Prostate gland (tissue), 2 donors: ENCODE measurements at places on chromosomes 1 and 21.

GRCh38 chr1:204222764-204223055, 8.9 kb upstream of the GOLT1A start:
- no peaks in the 10 kb centered on the region for H3K36me3 ChIP-seq
- H3K27me3 ChIP-seq, result no peaks in the 10 kb centered on the region
- no peak overlapping the region for H3K27ac ChIP-seq
- peaks cover 9% of the 10 kb centered on the region for H3K4me1 ChIP-seq
- H3K4me3 ChIP-seq, result no peak overlapping the region

DNA sequence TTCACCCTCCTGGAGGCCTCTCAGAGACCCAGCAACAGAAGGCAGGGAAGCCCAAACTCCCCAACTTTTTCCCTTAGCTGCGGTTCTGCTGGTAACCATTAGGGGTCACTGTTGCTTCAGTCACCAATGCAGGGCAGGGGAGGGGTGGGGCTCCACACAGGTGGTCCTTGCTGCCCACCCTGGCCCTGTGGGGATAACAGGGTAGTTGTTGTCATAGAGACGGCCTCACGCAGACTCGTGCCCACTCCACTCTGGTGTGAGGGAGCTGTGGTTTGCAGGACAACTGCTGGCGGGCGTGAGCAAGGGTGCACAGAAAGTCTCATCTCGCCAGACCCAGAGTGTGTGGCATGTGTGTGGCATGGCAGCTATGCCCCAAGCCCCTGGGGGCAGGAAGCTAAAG, 19.9 kb downstream of the INSRR start:
- H3K36me3 ChIP-seq, result no peaks in the 10 kb centered on the region
- no peak for DNase-seq
- H3K4me1 ChIP-seq, result no peaks in the 10 kb centered on the region
- H3K27me3 ChIP-seq, result peaks cover 3% of the 10 kb centered on the region
- no peak overlapping the region for H3K27ac ChIP-seq
- H3K4me3 ChIP-seq, result no peak overlapping the region

DNA sequence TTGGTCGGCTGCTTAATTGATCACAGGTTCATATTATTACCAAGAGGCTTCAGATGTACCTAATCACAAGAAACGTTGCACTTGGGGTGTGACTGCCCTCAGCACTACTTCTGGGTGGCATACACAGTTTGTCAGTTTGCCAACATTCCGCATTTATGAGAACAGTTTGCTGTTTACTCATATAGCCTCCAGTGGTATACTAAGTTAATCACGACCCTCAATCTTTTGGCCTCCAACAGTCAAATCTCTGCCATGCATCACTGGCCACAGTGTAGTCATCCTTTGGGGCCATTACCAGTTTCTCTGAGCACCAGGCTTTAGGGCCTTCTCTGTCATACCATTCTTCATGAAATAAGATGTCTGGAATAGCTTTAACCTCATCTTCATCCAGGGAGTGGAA, 62.8 kb upstream of the BCL9 start:
- H3K27ac ChIP-seq, result no peak overlapping the region
- no peaks in the 10 kb centered on the region for H3K4me1 ChIP-seq
- no peak overlapping the region for H3K4me3 ChIP-seq
- H3K36me3 ChIP-seq, result no peaks in the 10 kb centered on the region
- no peaks in the 10 kb centered on the region for H3K27me3 ChIP-seq

- no peaks in the 10 kb centered on the region for H3K36me3 ChIP-seq
- peak; percentile 75 for DNase-seq
- H3K27ac ChIP-seq, result peak overlapping the region; percentile 84
Observed at GRCh38 chr1:46188295-46189030, 9.8 kb downstream of the POMGNT1 start.

- no peaks in the 10 kb centered on the region for H3K36me3 ChIP-seq
- H3K4me1 ChIP-seq, result no peaks in the 10 kb centered on the region
- no peak overlapping the region for H3K4me3 ChIP-seq
Observed at GRCh38 chr1:167110586-167110985, 16.7 kb downstream of the STYXL2 start.

GRCh38 chr1:183061194-183061593, 38.0 kb downstream of the LAMC1 start:
- no peak overlapping the region for H3K4me3 ChIP-seq
- H3K27ac ChIP-seq, result no peak overlapping the region
- H3K4me1 ChIP-seq, result no peaks in the 10 kb centered on the region
- no peaks in the 10 kb centered on the region for H3K36me3 ChIP-seq
- no peaks in the 10 kb centered on the region for H3K27me3 ChIP-seq

DNA sequence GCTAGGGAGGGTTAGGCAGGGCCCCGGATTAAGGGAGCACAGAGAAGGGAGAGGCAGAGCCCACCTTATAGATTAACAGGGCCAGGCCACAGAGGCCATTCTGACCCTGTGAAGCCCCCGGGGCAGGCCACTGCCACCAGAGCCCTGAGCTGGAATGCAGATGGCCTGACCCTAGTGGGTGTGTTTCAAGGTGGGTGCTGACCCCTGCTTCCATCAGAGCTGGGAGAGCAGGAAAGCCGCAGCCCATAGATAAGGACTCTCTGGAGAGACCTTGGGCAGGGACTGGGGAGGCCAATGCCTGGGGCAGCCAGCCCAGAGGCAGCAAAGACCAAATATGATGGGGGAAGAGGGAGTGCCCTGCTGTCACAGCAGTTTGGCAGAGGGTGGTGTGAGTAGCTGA, 35.9 kb downstream of the NCMAP start:
- no peaks in the 10 kb centered on the region for H3K27me3 ChIP-seq
- H3K4me1 ChIP-seq, result no peaks in the 10 kb centered on the region
- no peak for DNase-seq
- H3K4me3 ChIP-seq, result no peak overlapping the region
- no peaks in the 10 kb centered on the region for H3K36me3 ChIP-seq

DNA sequence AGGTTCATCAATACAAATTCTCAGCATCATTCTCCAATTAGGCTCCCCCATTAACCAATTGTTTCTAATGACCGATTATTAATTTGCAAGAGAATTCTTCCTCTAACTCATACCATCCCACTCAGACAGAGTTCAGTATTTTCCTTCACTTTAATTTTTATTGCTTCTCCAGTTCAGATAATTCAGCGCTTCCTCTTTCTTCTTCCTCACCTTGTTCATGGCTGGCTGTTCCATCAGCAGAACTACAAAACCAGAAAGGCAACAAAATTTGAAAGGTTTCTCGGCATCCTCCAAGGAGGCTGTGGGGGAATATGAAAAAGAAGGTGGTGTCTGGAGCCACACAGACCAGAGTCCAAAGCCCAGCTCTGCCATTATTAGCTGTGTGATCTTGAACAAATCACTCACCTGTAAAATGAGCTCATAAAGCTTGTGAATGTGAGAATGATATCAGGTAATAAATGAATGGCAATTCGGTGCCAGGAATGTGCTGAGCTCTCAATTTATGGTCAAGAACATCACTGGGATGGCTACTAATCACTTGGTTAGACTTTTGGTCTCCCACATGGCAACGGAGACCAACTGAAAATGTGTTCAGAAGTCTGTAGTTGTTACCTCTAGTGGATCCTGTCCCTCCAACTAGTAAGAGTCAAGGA, 11.7 kb upstream of the ZNF436 start:
- H3K27ac ChIP-seq, result no peak overlapping the region
- no peak for DNase-seq
- H3K4me3 ChIP-seq, result no peak overlapping the region
- peaks cover 10% of the 10 kb centered on the region for H3K4me1 ChIP-seq
- no peaks in the 10 kb centered on the region for H3K36me3 ChIP-seq

DNA sequence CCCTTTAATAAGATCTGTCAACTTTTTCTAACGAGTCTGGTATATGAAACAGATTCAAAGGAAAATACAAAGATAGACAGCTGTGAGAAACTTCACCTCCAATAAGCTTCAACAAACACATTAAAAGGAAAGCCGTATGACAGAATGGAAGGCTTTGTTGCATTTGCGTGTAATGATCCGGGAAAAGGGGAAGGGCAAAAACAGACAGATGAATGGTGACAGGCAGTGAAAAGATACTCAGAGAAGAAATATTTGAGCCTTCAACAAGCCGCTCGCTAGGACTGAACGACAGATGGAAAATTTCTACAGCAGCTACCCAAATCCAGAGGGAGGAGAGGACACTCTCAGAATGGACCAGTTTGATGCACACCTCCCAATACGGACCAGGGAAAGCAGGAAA, 14.9 kb downstream of the COPA start:
- H3K36me3 ChIP-seq, result peaks cover 14% of the 10 kb centered on the region
- no peak overlapping the region for H3K4me3 ChIP-seq
- DNase-seq, result no peak
- no peak overlapping the region for H3K27ac ChIP-seq
- H3K27me3 ChIP-seq, result no peaks in the 10 kb centered on the region

GRCh38 chr1:175865041-175865766, 121.8 kb upstream of the TNR start:
- H3K27me3 ChIP-seq, result no peaks in the 10 kb centered on the region
- H3K36me3 ChIP-seq, result no peaks in the 10 kb centered on the region
- no peak overlapping the region for H3K27ac ChIP-seq

DNA sequence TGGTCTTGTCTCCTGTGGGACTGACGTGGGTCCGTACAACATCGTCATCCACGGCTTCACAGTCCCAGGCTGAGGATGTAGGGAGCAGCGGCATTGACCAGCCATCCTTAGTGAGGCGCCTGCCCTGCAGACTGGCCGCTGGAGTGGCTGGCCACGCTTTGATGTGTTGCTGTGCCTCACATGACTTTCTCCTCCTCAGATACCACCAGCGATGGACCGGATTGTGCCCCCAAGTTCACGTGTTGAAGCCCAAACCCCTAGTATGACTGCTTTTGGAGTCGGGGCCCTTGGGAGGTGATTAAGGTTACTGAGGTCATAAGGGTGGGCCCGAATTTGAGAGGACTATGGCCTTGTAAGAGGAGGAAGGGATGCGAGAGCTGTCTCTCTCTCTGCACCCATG, 122.5 kb downstream of the PCBP3 start:
- H3K4me1 ChIP-seq, result no peaks in the 10 kb centered on the region
- H3K4me3 ChIP-seq, result no peak overlapping the region
- no peak for DNase-seq
- peaks cover 3% of the 10 kb centered on the region for H3K27me3 ChIP-seq
- no peaks in the 10 kb centered on the region for H3K36me3 ChIP-seq
- no peak overlapping the region for H3K27ac ChIP-seq

- no peak overlapping the region for H3K4me3 ChIP-seq
- H3K27me3 ChIP-seq, result no peaks in the 10 kb centered on the region
- no peak for DNase-seq
- no peaks in the 10 kb centered on the region for H3K36me3 ChIP-seq
- no peak overlapping the region for H3K27ac ChIP-seq
- no peaks in the 10 kb centered on the region for H3K4me1 ChIP-seq
Observed at GRCh38 chr1:190436615-190437014, 41.0 kb downstream of the BRINP3 start.
